ENCODE measurements at places on chromosomes 4 and X. TPM values are rescaled to one million over a fixed set of nuclear protein-coding genes. Genes with fewer than 3 reads are reported as not detected.

DNA sequence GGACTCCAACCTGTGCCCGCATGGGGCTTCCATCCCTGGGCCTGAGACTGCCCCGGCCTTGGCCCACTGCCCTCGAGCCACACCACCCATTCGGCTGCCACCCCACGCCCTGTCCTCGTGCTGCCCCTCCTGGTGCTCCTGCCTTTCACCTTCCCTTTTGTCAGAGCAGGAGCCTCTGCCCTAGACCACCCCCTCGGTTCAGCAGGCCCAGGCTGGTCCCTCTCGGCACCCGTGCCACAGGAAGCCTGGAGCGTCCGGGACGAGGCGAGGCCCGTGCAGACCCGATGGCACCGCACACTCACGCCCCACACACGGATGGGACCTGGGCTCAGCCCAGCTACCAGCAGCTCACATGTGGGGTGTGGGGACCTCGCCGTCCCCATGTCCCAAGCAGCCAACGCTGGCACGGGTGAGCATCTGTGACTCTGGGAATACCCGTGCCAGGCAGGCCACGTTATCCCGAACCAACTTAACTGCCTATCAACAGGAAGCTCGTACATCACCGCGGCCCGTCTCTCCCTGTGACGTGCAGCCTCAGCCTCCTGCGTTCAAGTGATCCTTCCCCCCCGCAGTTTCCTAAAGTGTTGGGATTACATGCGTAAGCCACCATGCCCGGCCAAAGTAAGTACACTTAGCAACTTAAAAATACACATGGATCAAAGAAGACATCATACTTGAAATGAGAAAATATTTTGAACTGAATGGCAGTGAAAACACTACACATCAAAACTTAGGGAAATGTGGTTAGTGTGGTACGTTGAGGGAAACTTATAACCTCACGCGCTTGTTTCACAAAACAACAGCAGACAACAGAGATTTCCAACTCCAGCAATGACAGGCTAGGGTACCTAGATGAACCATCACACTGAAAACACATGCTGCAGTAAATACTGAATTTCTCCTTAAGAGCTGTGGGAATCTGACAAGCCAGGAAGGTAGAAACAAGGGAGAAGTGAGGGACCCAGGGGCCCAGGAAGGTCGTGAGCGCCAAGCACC is 29.0 kb downstream of the LRPAP1 start:
- DNase-seq, result no peak

DNA sequence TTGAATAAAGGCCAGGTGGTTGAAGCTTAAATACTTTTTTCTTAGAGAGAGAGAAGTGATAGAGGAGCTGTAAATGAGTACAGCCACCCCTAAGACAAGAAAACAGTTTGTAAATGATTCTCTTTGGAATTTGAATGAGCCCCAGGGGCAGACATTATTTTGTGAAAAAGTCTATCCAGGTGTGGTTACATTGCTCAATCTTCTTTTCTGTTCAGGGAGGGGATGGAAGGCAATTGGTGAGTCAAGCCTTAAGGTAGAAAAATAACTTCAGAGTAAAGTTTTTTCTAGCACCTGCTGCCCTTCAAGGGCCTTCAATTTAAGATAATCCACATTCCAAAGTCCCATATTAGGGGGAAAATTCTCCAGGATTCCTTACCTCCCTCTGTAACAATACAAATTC is 646.7 kb downstream of the PDHA2 start:
- no peak for DNase-seq

- DNase-seq, result no peak
These were observed 103.5 kb upstream of the NOCT start for GRCh38 chr4:138911909-138912703.

GRCh38 chrX:6004529-6004928 is 224.1 kb downstream of the NLGN4X start:
- DNase-seq, result no peak

- no peak for DNase-seq
These were observed 43.5 kb downstream of the COQ2 start for GRCh38 chr4:83241132-83241531.

DNA sequence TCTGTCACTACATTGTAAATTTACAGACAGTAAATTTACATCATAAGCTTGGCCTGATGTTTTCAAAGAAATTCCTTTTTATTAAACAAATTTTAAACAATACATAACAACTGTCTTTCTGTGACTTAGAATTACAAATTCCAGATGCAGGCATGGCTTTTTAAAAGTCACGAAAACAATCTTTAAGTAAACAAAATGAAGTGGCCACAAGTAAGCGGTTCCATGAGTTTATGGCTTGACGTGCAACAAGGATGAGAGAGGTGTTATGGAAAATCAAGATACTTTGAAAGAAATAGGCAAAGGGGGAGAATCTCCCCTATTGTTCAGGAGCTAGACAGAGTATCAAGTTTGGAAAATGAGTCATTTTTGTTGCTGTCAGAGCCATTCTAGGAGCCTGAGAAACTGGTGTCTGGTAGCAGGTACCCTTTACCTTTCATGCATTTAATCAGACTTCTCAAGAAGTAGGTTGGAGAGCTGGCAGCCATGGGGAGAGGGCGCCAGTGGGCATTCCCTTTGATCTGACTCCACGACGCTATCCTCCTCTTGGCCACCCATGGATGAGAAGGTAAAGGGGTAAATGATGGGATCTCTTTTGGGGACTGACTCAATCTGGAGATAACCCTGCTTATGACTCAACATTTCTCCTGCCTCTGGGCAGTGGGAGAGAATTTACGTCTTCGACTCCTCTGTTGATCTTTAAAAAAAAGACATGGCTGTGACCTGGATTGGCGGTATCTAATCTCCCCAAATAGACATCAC is 217.2 kb downstream of the SPRY1 start:
- DNase-seq, result no peak

- no peak for DNase-seq
These were observed 545.3 kb upstream of the GRID2 start for GRCh38 chr4:91758487-91758886.

- DNase-seq, result no peak
These were observed 42.0 kb upstream of the HUWE1 start for GRCh38 chrX:53728506-53728905.

GRCh38 chrX:50469206-50469605 is 1.4 kb downstream of the DGKK start:
- DNase-seq, result no peak

- no peak for DNase-seq
These were observed 19.5 kb upstream of the CXCR3 start for GRCh38 chrX:71637848-71638247.

GRCh38 chr4:19317377-19317776 is 934.3 kb upstream of the SLIT2 start:
- DNase-seq, result no peak

DNA sequence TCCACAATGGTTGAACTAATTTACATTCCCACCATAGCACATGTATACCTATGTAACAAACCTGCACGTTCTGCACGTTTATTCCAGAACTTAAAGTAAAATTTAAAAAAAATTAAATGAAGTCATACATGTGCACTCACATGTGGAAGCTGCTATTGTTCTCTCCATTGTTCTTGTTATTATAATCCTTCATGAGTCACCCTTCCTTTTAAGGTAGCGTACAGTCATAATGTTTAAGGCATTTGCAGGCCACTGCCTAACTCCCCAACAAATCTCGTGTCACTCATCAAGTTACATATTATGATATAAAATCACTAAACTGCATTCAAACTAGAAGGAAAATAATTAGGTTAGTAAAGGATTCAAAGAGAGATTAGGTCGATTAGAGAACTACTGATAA is 63.6 kb downstream of the SLC7A11 start:
- DNase-seq, result no peak

GRCh38 chrX:54641530-54641929 is 111.5 kb downstream of the GNL3L start:
- DNase-seq, result no peak

DNA sequence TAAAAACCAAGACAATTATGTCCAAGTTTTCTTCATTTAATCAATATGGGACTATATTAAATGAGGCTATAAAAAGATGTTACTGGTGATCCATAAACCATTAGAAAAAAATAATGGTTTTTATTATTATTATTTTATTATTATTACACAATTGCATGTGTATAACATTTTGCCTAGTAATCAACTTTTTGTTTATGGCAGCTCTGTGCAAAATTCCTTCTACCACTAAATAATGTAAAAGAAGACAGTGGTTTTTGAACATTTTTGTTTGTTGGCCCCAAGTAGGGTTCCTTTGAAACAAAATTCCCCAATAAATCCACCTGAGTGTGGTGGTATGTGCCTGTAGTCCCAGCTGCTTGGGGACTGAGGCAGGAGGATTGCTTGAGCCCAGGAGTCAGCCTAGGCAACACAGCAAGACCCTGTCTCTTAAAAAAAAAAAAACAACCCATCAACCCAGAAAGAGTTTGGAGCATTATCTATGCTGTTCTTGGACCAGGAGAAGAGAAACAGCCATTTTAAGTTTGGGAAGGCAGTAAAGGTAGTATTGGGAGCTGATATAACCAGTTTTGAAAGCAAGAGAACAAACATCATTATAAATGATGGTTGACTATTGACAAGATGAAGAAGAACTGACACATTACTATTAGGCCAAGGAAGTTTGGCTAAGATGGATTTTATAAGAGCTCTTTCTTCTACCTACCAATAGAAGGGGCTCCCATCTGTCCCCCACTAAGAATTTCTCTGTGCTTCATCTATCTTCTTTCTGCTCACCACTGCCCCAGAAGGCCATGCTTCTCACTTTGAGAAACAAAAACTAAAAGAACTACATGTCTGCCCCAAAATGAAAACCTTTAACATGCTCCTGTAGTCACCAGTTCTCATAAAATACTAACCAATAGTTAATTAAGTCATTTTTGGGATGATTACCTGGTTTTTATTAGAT is 2.2 kb downstream of the TMEM156 start:
- no peak for DNase-seq

GRCh38 chrX:13933851-13934250 is 95.8 kb downstream of the GEMIN8 start:
- DNase-seq, result no peak

DNA sequence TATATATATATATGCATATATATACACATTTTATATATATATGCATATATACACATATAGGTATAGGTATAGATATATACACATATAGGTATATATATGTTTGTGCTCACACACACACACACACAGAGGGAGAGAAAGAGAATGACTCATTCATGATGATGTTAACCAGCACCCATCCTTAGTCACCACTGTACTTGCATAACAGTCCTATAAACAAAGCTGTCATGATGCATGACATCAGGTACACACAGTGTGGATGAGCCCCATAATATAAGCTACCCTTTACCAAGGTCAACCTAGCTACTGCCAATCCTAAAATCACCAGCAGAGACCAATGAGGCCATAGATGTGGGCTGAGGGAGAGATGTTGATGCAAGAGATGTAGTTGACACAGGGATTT is 1408.0 kb downstream of the RAPGEF2 start:
- DNase-seq, result no peak

Gene TXK
- 4.8 TPM for total RNA-seq

Gene MAGEA11
- not detected for total RNA-seq

Gene PPEF2
- not detected for total RNA-seq

Gene ESX1
- total RNA-seq, result not detected

Gene SH3D19
- 0.61 TPM for total RNA-seq

Gene GLOD5
- not detected for total RNA-seq

Gene GABRB1
- not detected for total RNA-seq

Gene MAGEC2
- total RNA-seq, result not detected
